AML-193 (cell line): ENCODE measurements at places on chromosomes 6 and 20.
A peak's percentile ranks its signal among the peaks of the same experiment; 100 is the strongest.

DNA sequence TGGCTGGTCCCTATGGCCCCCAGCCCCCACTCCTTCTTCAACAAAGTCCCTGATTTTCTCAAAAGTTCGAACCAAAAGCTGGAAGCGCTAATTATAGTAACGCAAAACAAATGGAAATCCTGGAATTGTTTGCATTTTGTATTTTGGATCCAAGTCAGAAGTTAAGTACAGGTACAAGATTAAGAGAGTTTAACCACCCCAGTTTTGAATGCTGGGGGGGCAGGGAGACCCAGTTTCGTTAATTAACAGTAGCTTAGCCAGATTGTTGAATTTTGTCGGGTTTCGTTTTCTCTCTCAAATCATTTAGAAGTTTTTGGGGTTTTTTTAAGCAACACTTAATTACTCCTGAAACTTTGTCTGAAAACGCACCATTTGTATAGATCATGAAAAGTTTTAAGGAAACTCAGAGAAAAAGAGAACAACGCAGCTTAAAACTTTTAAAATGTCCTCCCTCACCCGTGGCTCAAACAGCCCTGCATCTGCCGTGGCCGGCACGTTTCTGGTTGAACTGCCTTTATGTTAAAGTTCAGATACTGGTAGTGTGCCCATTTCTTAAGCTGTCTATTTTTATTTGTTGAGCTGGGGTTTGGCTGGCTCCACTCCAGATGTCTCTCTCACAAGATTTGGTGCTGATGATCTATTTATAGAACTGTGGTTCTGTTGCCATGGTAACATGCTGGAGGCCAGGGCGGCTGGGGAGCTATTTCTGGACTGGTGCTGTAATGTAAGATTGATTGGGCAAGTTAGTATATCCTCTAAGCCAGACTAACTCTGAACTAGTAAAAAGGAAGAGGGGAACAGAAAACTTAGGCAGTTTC lies 55.0 kb downstream of the GNAS start:
- peak; percentile 43 for DNase-seq

DNA sequence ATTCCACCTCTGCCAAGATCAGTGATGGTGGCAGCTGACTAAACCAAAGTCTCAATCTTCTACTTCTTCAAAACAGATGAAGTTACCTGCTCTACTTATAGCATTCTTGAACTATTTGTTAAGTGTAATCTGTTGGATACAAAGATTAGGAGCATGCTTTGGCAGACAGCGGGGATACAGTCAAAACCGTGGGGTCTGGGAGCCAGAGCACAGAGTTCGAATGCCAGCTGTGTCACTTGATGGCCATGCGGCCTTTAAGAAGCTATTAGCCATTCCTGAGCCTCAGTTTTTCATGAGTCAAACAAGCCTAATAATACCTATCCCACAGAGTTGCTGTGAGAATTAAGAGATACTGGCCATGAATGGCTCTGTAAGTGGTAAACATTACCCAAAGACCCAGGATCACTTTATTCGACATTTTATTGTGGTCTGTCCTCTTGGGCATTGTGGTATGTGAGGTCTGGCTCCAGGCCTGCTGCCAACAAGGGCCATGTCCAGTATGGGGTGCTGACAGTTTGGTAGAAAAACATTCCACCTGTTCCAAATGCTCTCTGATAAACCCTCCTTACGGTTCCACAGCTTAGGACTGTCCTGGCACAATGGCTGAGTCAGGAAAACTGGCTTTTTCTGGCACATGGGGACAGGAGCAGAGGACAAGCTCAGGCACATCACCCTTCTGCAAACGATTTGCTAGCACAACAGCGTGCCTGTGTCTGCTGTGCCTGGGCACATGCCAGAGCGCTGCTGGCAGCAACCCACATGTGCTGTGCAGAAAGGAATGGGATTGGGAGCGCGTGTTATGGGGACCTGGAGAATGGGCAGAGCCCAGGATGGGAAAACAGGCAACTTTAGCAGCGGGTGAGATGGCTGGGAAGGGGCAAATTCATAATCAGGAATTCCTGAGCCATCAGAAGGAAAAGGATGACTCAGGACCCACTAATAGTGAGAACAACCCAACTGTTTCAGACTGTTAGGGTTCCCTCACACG lies 15.7 kb upstream of the FAM83C start:
- DNase-seq = no peak

DNA sequence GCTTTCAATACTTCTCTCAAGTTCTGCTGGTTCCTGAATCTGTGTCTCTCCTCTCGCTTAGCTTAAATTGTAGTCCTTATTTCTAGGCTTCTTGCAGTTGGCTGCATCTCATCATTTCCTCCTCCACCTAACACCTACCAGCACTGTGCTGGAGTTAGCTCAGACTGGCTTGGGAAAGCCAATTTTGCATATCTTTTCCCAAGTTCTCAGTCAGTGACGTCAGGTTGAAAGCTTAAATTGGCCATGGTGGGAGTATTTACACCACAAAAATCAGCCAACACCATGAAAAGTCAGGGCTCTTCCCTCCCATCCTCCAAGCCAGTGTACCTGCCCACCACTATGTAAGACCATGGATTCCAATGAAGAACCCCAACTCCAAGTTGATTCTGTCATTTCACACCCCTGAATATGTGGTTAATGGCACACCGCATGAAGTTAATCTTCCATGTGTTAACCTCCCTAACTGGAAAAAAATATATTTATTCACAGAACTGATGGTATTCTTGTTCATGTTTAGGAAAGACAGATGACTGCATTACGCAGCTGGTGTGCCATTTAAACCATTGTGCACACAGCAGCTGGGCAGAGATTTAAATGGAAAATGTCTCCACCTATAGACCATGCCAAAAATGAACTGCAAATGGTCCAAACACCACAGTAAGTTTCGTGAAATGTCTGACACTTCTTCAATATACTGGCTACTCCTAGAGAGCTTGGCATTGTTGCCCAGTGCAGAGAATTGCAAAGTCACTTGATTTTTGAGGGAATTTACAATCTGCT lies 274.1 kb upstream of the MAP3K7 start:
- DNase-seq = peak; percentile 27

DNA sequence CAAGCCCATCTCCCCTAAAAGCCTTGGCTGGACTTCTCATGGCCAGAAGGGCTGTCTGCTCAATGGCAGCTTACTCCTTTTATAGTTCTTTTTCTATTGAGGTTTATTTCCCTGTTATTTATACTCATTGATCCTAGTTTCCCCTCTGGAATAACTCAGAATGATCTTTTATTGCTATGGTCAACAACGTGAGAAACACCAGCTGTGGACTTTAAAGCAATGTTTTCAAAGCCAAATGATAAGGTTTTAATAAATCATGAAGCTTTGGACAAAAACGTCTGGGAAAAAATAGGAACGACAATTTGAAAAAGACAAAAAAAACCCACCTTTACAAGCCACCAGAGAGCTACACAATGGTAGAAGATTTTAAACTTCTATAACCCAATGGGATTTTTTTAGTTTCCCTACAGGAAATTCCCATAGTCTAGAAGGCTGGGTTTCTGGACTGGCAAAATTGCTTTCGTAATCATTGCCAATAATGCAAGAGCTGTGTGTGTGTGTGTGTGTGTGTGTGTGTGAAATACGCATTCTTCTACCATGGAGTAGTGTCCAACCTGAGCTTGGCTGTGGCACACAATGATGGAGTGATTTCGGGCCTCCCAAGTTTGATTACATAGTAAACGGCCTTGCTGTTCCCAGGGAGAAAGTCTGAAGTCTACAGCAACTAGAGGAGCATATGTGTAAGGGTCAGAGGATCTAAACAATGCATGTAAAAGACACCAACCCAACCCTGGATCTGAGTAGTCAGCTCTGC lies 396.0 kb downstream of the SYNE1 start:
- DNase-seq = no peak

- DNase-seq = no peak
Measured at GRCh38 chr6:4020822-4021132, 58.2 kb downstream of the FAM217A start.

DNA sequence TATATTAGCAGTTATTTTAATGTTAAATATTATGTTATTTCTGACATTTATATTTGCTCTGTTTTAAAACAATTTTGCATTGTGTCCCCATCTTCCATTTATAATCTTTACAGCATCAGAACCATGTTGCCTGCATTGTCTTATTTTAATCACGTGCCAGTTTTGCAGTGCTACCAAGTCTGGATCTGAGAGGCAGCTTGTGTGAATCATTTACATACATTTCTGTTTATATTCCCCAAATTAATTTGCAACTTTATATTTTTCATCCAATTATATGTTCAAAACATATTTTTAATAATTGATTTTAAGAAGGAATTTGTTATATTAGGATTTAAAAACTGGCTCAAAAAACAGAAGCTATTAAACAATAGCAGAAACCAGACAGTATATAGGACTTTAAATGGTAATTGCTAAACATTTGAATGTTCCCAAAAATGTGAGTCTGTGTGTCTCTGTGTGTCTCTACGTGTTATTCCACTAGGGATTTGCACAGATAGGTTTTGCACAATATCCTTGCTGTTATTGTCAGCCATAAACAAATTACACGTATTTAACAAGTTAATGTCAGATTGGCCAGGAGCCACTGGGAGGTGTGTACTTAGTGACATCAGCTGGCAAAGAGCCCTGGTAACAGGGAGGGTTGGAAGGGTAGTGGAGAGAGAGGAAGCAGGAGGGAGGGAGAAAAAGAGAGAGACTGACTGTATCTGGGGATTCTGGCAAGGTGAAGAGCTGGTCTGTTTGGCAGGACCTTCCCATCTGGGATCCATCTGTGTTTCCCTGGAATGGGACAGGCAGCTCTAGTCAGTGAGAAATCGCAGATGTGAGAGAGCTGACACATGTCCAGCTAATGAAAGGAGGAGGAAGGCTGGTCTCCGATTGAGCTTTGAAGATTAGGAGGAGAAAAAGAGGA lies 72.1 kb downstream of the CBFA2T2 start:
- no peak for DNase-seq

- peak; percentile 49 for DNase-seq
Measured at GRCh38 chr6:9628819-9629218, 786.1 kb downstream of the TFAP2A start.

DNA sequence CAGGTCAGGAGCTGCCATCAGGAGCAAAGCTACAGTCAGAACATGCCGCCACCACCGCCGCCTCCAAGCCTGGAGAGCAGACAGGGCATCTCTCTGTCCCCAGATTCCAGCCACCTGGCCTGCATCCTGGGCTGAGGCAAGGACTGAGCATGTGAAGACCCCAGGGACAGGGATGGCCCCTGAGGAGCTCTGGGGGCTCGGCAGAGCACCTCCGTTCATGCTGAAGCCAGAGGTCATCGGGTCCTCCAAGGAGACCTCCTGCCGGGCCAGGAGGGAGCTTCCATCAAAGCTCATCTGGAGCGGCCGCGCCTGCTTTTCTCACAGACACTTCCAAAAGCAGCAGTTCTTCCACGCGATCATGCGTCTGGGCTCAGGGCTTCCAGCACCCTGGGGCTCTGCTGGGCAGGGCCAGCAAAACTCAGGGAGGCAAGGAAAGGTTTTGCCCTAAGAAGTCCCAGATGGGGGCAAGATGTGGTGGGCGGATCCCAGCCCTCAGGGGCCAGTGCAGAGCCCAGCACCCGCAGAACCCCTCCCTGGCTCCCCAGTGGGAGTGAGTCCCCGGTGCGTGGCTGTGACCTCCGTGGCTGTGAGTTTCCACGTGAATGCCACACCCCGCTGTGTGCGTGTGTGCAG lies 138.4 kb downstream of the TAF4 start:
- no peak for DNase-seq

- no peak for DNase-seq
Measured at GRCh38 chr6:166692723-166693302, 65.8 kb upstream of the RPS6KA2 start.

GRCh38 chr20:6828794-6829423 lies 61.4 kb downstream of the BMP2 start:
- peak; percentile 9 for DNase-seq
